ENCODE measurements at places on chromosomes 5 and 9.
A peak's percentile ranks its signal among the peaks of the same experiment; 100 is the strongest.

DNA sequence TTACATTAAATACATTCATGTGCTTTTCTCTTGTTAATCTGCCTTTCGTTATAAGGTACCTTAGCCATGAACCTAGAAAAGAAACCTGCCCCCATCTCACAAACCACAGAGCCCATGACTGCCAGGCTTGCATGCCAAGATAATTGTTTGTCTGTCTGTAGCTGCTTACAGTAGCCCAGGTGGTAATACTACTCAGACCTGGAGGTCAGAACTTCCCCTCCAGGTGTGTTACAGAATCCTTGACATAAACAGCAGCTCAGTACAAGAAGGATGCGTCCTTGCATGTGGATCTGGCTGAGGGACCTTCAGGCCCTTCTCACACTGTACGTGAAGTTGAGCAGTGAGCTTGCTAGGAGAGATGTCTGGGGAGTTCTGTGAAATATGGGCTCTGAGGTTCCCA lies 291.4 kb downstream of the CSNK1G3 start:
- DNase-seq: no peak

GRCh38 chr9:33690143-33690933 lies 105.0 kb upstream of the PRSS3 start:
- DNase-seq: peak; percentile 51

- peak; percentile 79 for DNase-seq
These were observed 17.5 kb downstream of the WHRN start for GRCh38 chr9:114487607-114488300.

- no peak for DNase-seq
These were observed 10.9 kb downstream of the MAMDC2 start for GRCh38 chr9:70054521-70054920.

- DNase-seq: peak; percentile 4
These were observed 116.8 kb upstream of the PDE4D start for GRCh38 chr5:60010328-60010727.

- DNase-seq: peak; percentile 26
These were observed 13.6 kb downstream of the GGTA1 start for GRCh38 chr9:121486043-121486442.

DNA sequence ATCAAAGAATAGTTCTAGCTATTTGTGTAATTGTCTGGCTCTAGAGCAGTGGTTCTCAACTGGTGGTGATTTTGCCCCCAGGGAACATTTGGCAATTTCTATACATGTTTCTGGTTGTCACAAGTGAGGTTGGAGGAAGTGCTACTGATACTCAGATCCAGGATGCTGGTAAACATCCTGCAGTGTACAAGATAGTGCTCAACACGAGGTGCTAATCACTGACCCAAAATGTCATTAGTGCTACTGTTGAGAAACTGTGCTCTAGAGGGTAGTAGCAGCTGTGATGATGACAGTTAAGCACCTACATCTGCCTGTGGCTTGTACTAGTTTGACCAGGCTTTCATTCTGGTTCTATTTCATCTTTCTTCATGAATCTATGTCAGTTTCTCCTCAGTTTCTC lies 22.1 kb downstream of the LRRC19 start:
- no peak for DNase-seq

GRCh38 chr5:93621327-93621798 lies 38.3 kb downstream of the NR2F1 start:
- no peak for DNase-seq

DNA sequence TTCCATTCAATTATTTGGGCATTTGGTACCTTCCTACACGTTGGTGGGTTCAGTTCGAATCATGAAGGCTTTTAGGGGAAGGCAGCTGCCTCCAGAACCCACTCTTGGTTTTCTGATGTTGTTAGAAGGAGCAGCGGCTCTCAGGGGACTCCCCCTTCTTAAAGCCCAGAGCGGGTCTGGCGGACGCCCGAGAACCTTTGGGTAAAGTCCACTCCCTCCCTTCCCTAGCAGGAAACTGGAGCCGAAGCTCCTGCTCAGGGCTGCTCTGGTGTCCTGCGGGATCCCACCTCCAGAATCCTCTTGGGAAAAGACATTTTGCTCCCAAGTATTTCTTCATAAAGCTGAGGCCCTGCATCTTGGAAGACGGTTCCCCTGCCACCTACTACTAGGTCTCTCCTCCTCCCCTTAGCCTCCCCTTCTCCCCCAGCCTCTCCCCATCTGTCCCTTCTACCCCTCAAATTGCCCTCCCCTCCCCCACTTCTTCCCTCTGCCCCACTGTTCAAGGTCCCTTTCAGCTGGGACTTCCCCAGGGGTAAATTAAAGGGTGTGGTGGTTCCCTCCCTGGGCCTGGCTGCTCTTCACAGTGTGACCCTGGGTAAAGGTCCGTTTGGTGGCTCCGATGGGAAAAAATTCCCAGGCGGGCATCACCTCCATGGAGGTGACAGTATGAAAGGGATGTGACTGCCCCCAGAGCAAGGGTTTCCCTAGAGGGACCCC lies 9.3 kb downstream of the IRX4 start:
- DNase-seq: no peak

DNA sequence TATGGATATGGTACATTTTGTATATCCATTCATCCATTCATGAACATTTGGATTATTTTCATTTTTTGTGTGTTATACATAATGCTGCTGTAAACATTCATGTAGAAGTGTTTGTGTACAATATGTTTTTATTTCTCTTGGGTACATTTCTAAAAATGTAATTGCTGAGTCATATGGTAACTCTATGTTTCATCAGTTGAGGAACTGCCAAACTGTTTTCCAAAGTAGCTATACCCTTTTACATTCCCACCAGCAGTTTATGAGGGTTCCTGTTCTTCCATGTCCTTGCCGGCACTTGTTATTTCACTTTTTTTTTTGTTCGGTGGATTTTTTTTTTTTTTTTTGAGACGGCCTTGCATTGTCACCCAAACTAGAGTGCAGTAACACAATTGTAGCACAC lies 54.0 kb upstream of the MCCC2 start:
- peak; percentile 48 for DNase-seq

DNA sequence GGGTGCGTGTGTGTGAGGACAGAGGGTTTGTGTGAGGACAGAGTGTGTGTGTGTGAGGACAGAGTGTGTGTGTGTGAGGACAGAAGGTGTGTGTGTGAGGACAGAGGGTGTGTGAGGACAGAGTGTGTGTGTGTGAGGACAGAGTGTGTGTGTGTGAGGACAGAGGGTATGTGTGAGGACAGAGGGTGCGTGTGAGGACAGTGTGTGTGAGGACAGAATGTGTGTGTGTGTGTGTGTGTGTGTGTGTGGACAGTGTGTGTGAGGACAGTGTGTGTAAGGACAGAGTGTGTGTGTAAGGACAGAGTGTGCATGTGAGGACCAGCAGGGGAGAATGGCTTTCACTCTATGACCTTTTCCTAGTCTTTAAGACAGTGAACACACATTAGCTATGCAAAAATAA lies 63.1 kb upstream of the UBAC1 start:
- DNase-seq: no peak

DNA sequence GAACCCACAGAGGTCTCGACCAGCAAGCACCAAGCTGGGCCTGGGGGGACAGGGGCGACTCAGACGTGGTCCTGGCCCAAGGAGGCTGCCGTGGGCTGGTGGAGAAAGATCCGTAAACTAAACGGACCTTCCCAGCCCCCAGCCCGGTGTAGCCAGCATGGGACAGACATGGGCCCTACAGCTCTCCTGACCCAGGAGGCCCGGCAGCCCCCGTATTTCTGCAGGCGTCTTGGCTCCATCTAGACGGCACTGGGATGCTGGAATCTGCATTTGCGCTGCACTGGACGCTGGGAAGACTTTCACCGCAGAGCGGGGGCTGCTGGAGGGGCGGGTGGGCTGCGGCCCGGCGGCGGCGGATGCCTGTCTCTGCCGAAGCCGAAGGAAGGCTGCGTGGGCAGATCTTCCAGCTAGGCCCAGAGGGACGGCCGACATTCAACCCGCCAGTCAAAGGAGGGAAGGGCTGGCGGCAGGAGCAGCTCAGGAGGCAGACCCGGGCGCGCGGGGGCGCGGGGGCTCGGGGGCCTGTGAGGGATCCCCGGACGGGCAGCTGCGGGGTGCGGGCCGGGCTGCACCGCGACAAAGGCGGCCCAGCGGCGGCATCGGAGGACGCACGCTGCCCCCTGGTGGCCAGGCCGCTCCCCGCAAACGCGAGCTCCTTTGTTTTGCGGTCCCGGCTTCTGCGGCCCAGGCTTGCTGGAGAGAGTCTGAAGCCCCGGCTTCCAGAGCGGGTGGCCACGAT lies 266.2 kb downstream of the NSG2 start:
- peak; percentile 49 for DNase-seq

- DNase-seq: no peak
These were observed 103.0 kb upstream of the OSMR start for GRCh38 chr5:38742821-38743220.

- DNase-seq: no peak
These were observed 296.3 kb upstream of the NMUR2 start for GRCh38 chr5:152701305-152701949.

DNA sequence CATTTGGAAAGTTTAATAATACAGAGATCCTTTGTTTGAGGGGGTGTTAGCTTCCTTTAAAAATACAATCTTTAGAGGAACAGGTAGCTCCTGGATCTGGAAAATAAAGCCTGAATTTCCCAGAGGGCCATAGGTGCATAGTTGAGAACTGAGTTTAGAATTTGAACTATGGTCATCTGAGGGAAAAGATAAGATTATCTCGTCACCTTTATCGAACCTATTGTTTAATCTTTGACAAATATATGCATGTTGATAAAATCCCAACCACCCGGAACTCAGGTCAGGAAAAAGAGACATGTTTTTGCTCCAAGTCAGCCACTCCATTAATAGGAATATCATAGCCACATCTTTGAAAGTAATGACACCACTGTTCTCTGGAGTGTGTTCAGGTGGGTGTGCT lies 91.7 kb upstream of the FAM169A start:
- DNase-seq: no peak

DNA sequence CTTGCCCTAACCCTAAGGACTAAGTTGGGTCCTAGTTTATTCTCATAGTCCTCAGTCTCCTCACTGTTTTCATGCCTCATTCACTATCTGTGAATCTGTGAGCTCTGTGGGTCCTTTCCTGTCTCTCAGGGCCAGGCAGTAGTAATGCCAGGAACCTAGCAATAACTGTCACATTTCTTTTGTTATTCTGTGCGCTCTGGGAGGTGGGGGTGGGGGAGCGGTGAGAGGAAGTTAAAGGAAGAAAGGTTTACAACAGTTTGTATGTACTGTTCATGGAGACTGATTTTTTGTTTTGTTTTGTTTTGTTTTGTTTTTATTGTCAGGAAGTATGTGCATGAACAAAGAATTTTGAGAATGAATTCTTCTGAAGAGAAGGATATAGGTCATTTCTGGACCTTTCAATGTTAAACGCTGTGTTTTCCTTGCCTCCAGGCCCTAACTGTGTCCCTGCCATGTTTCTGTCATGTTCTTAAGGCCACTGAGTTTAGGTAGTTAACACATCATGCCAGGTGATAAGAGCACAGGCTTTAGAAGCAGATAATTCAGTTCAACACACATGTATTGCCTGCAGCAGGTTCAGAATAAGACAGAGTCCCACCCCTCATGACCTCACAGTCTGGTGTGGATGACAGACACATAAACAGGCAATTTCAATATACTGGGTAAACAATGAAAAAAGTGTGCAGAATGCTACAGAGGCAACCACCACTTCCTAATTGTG lies 13.3 kb upstream of the FEM1C start:
- DNase-seq: no peak

GRCh38 chr5:103223031-103223955 lies 35.3 kb upstream of the MACIR start:
- DNase-seq: no peak

DNA sequence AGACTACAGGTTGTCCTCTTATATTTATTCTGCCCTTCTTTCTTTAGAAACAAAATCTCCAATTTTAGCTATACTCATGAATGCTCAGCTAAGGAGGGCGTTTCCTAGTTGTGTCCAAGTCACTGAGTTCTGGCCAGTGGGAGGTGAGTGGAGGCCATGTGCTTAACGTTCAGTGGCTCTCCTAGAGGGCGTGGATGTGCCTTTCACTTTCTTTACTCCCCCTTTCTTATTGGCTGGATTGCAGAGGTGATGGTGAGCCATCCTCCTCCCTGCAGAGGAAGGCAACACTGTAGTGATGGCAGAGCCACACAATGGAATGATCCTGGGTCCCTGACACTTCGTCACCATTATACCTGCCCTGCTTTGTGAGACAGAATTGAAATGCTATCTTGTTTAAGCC lies 54.6 kb downstream of the ALG2 start:
- DNase-seq: no peak

DNA sequence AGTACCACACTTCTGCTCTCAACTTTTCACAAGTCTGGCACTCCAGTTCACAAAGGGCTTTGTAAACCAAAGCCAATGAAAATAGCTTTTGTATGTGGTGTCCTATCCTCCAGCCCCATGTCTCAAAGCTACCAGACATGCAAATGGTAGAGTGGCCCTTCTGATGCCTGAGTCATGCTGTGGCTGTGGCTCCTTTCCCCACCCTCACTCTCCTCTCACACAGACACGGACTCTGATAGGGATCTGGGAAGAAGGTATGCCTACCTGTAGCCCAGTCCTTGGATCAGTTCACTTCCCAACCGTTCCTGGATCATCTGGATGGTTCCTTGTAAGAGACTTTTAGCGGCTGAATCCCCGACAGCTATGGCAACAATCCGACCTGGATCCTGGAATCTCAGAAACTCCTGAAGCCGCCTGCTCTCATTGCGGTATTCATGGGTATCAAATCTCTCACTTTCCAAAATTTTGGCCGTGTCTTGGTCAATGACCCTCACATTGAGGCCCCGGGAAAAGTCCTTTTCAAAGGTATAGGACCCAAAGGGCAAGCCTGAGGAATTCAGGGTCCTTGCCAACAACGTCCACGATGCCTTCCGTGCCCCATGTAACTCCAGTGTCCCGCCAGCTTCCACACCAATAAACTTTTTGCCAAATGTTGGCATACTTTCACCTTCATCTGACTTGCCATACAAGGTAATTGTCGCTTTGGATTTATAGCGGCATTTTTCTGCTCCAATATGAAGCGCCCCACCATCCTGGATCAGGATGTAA lies 23.4 kb downstream of the CEMIP2 start:
- no peak for DNase-seq

DNA sequence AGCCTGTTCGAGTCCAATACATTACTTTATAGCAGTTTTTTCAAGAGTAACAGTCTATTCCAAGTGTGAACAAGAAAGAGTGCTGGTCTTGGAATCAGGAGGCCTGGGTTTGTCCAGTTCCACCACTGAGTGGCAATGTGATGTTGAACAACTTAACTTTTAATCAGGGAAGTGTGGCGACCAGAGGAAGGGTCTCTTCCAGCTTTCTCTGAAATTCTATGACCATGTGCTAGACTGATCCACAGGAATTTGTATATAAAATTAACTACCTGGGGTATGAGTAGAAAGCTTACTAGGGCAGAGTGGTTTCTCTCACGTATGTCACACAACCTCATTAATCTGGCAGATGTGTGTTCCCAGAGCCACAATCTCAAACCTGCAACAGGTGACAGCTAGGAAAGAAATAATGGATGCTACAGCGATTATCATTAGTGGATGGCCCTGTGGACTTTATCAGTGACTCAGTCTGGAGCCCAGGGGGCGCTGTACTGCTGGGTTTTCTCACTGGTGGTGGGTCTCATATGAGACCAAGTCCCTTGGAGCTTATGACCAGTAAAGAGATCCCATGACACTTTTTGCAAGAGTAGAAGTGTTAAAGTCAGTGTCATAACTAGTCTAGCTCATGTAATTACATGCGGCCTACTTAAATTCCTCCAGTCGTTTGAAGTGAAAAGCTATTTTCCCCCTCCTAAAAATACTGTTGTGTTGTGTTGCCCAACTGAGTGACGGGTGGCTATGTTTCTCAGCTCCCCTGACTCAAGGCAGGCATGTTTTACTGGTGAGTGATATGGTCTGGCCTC lies 116.5 kb downstream of the GDNF start:
- DNase-seq: peak; percentile 14

All from inflammatory macrophage treated with lipopolysaccharide for 4 hours (primary cell).